CD4-positive, alpha-beta memory T cell (primary cell): ENCODE measurements at places on chromosomes 4 and X.

DNA sequence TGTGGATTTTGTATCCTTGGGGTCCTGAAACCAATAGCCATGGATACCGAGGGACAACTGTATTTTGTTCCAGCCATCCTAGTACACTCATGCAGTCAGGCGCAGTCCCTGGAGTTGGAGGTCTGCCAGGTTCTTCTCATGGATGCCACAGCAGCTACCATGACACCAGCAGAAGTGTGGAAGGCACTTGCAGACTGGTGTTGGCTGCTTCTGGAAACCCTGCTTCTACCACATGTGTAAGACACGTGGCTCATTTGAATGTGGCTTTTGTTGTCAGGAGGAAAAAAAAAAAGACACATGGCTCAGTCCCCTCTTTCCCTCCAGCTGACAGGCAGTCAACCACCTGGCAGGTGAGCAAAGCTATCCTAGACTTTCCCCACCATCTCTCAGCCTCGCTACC lies 19.4 kb downstream of the DRD5 start:
- DNase-seq: no peak

DNA sequence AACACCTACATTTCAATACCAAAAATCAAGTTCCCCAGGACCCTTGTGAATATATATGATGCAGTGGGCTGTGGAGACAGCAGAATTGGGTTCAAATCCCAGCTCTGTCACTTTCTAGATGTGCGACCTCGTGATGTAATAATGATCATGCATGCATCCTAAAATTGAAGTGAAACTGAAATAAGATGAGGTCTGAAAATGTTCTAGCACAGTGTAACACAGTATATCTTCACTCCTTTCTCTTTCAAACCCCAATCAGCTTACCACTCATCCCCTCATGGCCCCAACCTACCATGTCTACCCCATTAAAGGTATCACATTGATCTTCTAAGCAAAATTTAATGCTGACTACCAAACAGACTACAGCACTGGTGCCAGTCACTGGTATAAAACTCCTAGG lies 69.9 kb upstream of the BRS3 start:
- DNase-seq: no peak

DNA sequence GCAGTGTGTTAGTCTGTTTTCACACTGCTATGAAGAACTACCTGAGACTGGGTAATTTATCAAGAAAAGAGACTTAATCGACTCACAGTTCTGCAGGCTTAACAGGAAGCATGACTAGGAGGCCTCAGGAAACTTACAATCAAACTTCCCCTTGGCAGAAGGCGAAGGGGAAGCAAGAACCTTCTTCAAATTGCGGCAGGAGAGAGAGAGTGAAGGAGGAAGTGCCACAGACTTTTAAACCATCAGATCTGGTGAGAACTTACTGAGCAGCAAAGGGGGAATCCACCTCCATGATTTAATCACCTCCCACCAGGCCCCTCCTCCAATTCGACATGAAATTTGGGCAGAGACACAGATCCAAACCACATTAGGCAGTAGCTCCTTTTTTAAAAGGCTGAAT lies 59.2 kb upstream of the LEF1 start:
- DNase-seq: no peak

GRCh38 chr4:25921922-25922321 lies 7.9 kb downstream of the SMIM20 start:
- no peak for DNase-seq

DNA sequence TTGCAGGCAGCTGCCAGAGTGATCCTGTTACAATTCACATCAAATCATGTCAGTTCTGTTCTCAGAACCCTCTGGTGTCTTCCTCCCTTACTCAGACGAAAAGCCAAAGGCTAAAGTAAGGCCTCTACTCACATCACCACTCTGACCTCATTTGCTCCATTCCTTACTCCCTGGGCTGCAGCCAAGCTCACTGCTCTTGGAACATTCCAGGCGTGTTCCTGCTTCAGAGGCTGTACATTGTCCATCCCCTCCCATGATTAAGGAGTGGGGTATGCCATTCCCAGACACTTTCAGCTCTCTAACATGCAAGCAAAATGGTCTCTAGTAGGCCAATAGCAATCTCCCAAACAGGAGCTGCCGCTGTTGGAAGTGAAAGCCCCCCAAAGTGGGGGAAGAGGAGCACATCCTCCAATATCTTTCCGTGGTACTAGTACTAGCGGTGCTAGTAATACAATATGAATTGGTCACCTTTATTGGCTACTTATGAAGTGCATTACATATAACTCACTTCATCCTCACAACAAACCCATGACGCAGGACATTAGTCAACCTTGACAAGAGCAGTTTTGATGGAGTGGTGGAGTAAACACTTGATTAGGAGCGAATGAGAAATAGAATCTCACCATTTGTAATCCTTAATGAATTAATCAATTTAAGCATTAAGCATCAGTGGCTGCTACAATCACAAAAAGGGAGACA lies 15.0 kb downstream of the GAB3 start:
- DNase-seq: no peak

- no peak for DNase-seq
Observed at GRCh38 chrX:24200133-24200532, 50.6 kb downstream of the ZFX start.

GRCh38 chrX:45765281-45765680 lies 564.6 kb upstream of the DIPK2B start:
- no peak for DNase-seq

DNA sequence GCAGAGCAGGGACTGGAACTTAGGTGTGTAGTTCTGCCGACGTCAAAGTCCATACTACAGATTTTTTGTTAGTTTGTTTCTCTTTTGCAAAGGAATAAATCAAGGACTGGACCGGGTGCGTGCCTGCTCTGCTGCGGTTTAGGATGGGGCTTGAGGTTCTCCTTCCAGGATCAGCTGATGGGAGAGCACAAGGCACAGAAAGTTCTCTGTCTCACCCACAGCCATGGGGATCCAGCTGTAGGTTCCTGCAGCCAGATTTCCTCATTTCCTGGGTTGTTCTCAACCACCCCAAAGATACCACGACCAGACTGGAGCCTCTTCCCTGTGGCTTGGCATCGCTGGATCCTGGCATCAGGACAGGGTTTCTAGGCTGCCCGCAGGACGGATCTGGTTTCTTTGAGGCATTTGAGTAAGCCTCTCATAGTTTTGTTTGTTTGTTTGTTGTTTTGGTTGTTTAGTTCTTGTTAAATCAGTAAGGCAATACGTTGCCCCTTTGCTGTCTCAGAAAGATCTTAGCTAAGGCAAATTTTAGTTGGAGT lies 789 bp upstream of the SRPX start:
- no peak for DNase-seq

DNA sequence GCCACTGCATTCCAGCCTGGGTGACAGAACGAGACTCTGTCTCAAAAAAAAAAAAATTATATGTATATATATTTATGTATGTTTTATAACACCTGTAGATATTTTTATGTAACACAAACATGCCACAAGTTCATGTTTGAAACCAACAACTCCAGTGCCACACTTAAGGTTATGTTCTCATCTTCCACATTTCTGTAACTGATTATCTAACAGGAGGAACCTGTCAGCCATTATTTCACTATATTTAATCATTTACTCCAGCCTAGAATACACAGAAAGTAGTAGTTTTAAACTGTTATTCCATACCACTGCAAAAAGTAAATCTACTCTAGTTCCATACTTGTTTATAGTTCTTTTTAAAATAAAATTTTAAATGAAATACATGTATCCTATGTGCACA lies 32.3 kb downstream of the MCUB start:
- DNase-seq: no peak
